T-helper 1 cell (primary cell): ENCODE measurements at places on chromosomes 16 and 17.

DNA sequence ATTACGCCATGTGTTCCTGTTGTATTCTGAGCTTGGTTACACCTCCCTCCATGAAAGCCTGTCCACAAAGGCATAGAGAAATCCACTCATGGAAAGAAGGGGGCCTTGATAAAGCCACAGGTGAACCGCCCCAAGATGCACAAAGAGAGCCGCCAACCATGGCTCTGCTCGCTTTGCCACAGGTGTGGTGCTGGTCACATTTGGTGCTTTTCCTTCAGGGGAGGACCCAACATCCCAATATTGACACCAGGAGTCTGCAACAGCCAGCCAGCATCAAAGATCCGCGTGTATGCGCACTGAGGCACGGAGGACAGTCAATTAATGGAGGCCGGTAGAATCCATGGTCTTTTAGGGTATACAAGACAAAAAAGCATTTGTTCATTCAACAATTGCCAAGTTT, 7.3 kb downstream of the ABCA3 start:
- no peak for DNase-seq

GRCh38 chr17:42659079-42659931, at the start of gene TUBG2:
TSS of gene TUBG2 (plus strand) at chr17:42659284. CDS start at chr17:42659504, 220 bp downstream.
- DNase-seq = peak; percentile 60

DNA sequence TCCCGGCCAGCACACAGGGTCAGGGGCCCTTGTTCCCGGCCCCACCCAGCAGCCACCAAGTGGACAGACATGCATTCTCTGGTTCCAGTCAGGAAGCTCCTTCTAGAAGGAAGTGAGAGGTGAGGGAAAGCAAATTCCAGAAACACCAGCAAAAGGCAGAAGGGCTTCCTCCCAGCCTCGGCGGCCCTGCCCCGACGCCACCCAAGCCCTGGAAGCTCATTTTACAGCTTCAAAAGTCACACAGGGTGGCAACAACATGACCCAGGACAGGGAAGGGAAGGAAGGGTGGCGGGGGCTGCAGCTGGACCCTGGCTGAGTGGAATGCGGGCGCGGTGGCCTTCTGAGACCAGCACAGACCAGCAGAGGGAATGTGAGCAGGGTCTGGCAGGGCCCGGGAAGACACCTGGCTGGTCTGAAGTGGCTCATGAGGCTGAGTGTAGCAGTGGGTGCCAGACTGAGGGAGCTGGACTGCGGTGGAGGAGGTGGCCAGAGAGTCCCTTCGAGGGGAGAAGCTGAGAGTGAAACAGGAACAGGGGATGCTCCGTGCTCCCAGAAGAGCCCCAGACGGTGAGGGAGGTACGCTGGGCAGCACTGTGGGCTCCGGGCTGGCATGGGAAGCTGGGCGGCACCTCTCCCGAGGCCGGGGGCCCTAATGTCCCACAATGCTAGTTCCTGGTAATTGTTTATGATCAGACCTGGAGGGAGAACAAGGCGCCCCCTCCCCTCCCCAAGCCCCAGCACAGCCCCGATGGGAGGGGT, 1.9 kb upstream of the UNC13D start:
- DNase-seq = no peak

- DNase-seq = no peak
Measured at GRCh38 chr16:26768385-26769010, 298.2 kb upstream of the C16orf82 start.

DNA sequence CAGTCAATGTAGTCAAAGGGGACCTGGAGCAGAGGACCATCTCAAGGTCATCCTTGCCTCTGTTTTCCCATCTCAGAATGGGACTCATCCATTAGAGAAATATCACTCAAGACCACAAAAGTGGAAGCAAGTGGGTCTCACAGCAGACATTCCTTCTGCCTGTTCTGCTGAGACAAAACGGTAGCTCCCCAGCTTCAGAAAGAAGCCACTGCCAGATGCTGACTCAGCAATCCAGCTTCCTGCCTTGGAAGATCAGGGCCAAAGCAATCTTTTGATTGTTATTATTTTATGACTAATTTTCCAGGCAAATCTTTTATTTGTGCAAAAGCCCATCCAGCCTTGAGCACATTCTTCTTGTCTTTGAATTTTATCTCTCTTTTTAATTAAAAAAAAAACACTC, 86.8 kb downstream of the CCT6B start:
- no peak for DNase-seq

- no peak for DNase-seq
Measured at GRCh38 chr17:58741121-58741625, 14.5 kb upstream of the PPM1E start.

GRCh38 chr17:38705523-38705802, 390 bp downstream of the MLLT6 start:
- no peak for DNase-seq

DNA sequence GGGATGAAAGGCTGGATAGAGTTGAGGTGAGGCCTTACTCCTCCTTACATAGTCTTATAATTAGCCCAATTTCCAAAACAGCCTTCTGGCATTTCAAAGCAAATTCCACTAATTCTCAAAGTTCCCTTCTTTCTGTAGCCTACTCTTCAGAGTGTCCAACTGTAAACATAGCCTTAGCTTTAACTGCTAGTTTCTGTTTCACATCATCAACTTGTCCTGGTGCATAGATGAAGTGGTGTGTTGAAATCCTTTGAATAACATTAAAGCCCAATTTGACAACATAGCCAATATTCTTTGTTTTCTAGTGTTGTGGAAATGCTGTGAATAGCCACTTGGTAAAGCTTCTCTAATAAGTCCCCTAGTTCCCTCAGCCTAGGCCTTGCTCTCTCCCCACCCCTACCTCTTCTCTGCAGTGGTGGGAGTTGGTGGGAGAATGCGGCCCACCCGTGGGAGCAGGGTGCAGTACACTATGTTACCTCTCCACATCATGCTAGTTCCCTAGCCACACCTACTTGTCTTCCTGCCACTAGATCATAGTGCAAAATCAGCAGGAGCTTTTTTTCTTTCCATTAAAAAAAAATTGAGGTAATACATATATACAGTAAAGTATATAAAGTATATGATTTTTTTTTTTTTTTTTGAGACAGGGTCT, 127.0 kb upstream of the HAS3 start:
- no peak for DNase-seq

DNA sequence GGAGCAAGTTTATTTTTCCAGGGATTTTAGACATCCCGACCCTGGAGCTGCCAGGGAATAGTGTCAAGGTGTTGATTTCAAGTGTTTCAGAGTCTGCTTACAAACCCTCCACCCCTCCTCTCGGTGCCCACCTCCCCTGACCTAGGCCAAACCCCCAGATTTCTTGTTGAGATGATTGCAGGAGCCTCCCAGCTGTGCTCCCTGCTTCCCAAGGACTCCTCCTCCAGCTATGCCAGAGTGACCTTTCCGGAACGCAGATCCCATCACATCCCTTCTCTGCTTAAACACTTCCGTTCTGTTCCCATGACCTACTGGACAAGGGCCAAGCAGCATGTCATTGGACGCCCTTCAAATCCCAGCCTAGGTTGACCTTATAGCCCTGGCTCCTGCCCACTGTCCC, 23.7 kb upstream of the CDH1 start:
- no peak for DNase-seq

GRCh38 chr17:64940055-64940454, 20.8 kb upstream of the LRRC37A3 start:
- DNase-seq = no peak

DNA sequence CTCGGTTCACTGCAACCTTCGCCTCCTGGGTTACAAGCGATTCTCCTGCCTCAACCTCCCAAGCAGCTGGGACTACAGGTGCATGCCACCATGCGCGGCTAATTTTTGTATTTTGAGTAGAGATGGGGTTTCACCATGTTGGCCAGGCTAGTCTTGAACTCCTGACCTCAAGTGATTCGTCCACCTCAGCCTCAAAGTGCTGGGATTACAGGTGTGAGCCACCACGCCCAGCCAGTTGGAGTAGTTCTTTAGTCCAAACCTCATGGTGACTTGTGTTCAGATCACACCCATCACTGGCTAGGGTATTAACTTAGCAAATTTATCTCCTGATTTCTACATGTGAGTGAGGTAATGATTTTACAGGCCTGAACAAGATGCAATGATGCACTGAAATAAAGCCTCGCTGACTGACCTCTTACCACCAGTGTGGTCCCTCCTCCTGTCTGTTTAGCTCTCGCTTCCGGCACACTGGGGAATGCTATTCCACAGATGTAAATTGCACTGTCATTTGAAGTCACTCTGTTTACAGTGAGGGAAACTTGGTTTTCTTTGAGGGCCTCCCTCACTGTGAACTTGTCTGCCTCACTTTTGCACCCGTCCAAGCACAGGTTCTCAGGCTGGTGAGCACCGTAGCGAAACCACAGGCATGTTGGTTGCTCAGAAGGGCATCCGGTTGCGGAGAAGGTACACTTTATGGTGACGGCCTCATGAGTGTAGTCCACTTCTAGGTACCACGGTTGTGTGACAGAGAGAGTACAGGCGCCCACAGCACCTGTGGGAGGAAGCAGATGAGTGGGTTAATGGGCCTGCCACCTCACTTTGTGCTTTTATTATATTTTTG, 5.5 kb downstream of the IGSF6 start:
- DNase-seq = peak; percentile 52
